Ovary (tissue), 10 donors: ENCODE measurements at places on chromosomes 2 and 18. TPM values are rescaled to one million over a fixed set of nuclear protein-coding genes. Genes with fewer than 3 reads are reported as not detected.

- DNase-seq: no peak
- H3K27ac ChIP-seq: no peak overlapping the region
- H3K4me3 ChIP-seq: no peak overlapping the region
- no peaks in the 10 kb centered on the region for H3K36me3 ChIP-seq
- no peaks in the 10 kb centered on the region for H3K4me1 ChIP-seq
These were observed 287.4 kb downstream of the NOL4 start for GRCh38 chr18:33937270-33937816.

DNA sequence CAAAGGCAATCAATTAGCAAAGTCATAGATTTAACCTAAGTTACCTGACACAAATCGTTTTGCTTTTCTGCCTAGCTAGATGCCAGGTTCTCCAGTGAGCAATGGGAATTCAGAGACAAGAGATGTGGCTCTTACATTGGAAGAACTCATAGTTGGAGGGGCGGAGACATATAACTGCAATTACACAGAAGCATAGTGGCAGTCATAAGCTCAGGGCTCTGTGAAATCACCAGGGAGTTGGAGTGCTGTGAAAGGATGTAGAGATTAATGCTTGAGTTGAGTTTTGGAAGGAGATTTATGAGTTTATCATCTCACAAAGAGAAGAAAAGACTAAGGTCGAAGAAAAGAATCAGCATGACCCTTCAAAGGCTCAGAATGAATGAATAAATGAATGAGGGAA is 457.2 kb upstream of the TRIB2 start:
- no peaks in the 10 kb centered on the region for H3K36me3 ChIP-seq
- no peaks in the 10 kb centered on the region for H3K27me3 ChIP-seq
- no peak for DNase-seq
- no peak overlapping the region for H3K4me3 ChIP-seq

Gene LYG2
- total RNA-seq: not detected

- no peak overlapping the region for H3K27ac ChIP-seq
- no peaks in the 10 kb centered on the region for H3K36me3 ChIP-seq
- DNase-seq: no peak
- no peaks in the 10 kb centered on the region for H3K4me1 ChIP-seq
These were observed 285.0 kb downstream of the GULP1 start for GRCh38 chr2:188576651-188577050.

GRCh38 chr2:100365434-100365833 is 43.1 kb upstream of the LONRF2 start:
- H3K27ac ChIP-seq: no peak overlapping the region
- no peaks in the 10 kb centered on the region for H3K27me3 ChIP-seq
- DNase-seq: no peak

DNA sequence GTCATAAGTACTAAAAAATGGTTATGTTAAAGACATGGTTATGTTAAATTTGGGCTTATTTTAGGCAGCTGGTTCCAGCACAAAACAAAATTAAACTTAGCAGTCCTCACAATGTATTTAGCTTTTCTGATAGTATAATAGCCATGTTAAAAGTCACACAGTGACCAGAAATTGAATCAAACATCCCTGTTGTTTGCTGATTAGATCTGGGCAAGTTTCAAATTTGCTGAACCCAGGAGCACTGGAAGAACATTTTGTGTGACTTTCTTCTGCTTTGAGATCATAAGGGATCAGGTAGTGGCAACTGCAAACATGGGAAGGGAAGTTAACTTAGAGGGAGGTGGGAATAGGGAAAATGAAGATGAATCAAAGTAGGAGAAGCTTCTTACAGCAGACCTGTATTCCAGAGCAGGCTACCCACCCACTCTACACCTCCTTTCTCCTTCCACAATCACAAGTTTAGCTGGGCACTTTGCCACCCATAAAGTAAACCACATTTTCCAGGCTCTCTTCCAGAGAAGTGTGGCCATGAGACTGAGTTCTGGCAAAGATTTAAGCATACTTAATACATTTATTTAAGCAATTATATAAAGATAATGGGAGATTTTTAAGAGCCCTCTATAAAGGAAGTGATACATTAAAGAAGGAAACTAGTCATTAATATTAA is 616.1 kb upstream of the LRATD1 start:
- H3K27me3 ChIP-seq: no peaks in the 10 kb centered on the region
- no peak overlapping the region for H3K27ac ChIP-seq
- no peaks in the 10 kb centered on the region for H3K36me3 ChIP-seq

Gene STARD6
- not detected for total RNA-seq

Gene GRHL1
- 2.4 TPM for total RNA-seq

- H3K27me3 ChIP-seq: no peaks in the 10 kb centered on the region
- DNase-seq: no peak
- no peak overlapping the region for H3K4me3 ChIP-seq
- H3K36me3 ChIP-seq: no peaks in the 10 kb centered on the region
- H3K27ac ChIP-seq: no peak overlapping the region
These were observed 22.0 kb downstream of the MXD1 start for GRCh38 chr2:69936906-69937305.

DNA sequence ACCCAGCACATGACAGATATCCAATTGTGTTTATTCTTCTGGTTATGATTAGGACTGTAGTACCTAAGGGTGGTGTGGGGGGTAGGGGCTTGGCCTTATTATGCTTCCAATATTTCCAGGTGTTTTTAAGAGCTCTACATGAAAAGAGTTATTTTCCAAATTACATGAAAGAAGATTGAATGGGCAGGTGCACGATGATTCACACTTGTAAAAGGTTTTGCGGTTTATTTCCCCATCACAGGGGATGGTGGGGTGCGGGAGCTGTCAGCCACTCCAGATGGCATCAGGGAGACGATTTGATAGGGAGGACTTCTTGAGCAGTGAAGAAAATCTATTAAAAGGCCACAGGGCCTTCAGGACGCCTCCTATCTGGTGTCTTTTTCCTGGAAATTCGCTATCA is 15.1 kb upstream of the CCBE1 start:
- H3K27me3 ChIP-seq: no peaks in the 10 kb centered on the region
- H3K4me3 ChIP-seq: no peak overlapping the region
- no peak overlapping the region for H3K27ac ChIP-seq

GRCh38 chr2:240412975-240413812 is 22.3 kb upstream of the GPC1 start:
- no peaks in the 10 kb centered on the region for H3K4me1 ChIP-seq
- no peak overlapping the region for H3K4me3 ChIP-seq
- peak; percentile 12 for DNase-seq

Gene ANTXR1
- 73.0 TPM for total RNA-seq

GRCh38 chr2:172614932-172615331 is 59.0 kb downstream of the PDK1 start:
- H3K4me1 ChIP-seq: no peaks in the 10 kb centered on the region
- H3K27ac ChIP-seq: no peak overlapping the region
- no peaks in the 10 kb centered on the region for H3K36me3 ChIP-seq
- no peak overlapping the region for H3K4me3 ChIP-seq
- no peak for DNase-seq
- H3K27me3 ChIP-seq: no peaks in the 10 kb centered on the region

DNA sequence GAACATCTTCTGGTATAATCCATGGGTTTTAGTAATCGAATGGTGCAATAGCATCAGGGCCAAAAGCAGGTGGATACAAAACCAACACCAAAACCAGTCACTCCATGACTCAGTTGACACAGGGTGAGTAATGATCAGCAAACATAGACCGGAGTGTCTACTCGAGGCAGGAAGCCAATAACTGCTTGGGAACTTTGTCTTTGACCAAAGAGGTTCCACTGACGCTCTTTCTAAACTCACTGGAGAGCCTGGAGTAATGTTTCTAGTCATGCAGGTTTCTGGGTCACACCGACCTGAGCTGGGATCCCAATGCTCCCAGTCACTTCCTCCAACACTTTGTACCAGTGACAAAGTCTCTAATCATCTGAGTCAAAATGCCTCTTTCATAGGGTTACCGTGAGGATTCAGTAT is 30.9 kb downstream of the MREG start:
- no peaks in the 10 kb centered on the region for H3K36me3 ChIP-seq
- no peaks in the 10 kb centered on the region for H3K4me1 ChIP-seq
- DNase-seq: no peak
- no peaks in the 10 kb centered on the region for H3K27me3 ChIP-seq

Gene CLEC4F
- total RNA-seq: 0.38 TPM

DNA sequence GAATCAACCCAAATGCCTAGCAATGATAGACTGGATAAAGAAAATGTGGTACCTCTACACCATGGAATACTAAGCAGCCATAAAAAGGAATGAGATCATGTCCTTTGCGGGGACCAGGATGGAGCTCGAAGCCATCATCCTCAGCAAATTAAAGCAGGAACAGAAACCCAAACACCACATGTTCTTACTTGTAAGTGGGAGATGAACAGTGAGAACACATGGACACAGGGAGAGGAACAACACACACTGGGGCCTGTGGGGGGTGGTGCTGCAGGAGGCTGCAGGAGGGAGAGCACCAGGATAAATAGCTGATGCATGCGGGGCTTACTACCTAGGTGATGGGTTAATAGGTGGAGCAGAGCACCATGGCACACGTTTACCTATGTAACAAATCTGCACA is 8.4 kb upstream of the PID1 start:
- no peaks in the 10 kb centered on the region for H3K36me3 ChIP-seq
- H3K27ac ChIP-seq: no peak overlapping the region
- H3K4me1 ChIP-seq: peaks cover 4% of the 10 kb centered on the region
- no peaks in the 10 kb centered on the region for H3K27me3 ChIP-seq
- DNase-seq: no peak
- H3K4me3 ChIP-seq: no peak overlapping the region

GRCh38 chr2:37523814-37524362 is 147.6 kb downstream of the CDC42EP3 start:
- no peak overlapping the region for H3K27ac ChIP-seq
- H3K4me1 ChIP-seq: peaks cover 10% of the 10 kb centered on the region
- H3K36me3 ChIP-seq: no peaks in the 10 kb centered on the region
- DNase-seq: peak; percentile 23
- H3K27me3 ChIP-seq: no peaks in the 10 kb centered on the region
- no peak overlapping the region for H3K4me3 ChIP-seq

DNA sequence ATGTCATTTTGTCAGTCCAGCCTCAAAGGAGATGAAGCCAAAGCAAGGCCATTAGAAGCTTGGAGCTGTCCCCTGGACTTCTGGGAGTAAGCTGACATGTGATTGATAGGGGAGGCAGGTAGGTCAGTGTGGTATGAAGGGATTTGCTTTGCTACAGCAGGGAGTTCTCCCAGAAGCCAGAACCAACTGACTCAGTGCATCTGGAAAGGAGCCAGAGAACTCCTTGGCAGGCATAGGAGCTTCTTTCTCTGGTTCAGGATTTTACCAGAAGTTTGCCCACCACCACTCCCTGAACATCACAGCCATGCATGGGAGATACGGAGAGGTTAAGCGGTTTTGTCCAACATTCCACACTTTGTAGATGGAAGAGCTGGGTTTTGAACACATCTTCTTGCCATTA is 24.5 kb upstream of the KCNE4 start:
- no peaks in the 10 kb centered on the region for H3K36me3 ChIP-seq
- no peaks in the 10 kb centered on the region for H3K27me3 ChIP-seq
- no peaks in the 10 kb centered on the region for H3K4me1 ChIP-seq
- DNase-seq: no peak

DNA sequence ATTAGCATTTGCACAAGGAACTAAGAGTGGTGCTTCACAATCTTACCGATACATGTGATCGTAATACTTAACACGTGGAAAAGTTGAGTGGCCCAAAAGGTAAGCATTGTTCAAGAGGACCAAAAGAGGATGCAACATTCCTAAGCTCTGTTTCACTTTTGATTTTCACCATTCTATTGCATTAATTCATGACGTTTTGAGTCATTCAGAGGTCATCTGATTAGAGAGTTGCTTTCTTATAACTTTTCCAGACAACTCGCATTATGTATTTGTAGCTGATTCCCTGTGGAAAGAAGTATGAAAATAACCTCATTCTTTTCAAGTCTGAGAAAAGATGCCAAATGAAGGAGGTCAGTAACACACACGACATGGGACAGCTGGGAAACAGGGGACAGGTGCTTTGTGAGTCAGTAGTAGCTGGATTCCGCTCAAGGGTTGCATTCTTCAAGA is 344.4 kb downstream of the RND3 start:
- H3K4me3 ChIP-seq: no peak overlapping the region
- H3K27ac ChIP-seq: no peak overlapping the region
- no peaks in the 10 kb centered on the region for H3K4me1 ChIP-seq
- DNase-seq: no peak
- H3K27me3 ChIP-seq: no peaks in the 10 kb centered on the region
- no peaks in the 10 kb centered on the region for H3K36me3 ChIP-seq

- no peak for DNase-seq
- no peak overlapping the region for H3K27ac ChIP-seq
- no peaks in the 10 kb centered on the region for H3K27me3 ChIP-seq
- H3K36me3 ChIP-seq: no peaks in the 10 kb centered on the region
- H3K4me3 ChIP-seq: no peak overlapping the region
These were observed 115.0 kb upstream of the GLS start for GRCh38 chr2:190765386-190766173.

- peak overlapping the region; percentile 56 for H3K4me3 ChIP-seq
- H3K27ac ChIP-seq: no peak overlapping the region
- peaks cover 11% of the 10 kb centered on the region for H3K4me1 ChIP-seq
These were observed 573 bp downstream of the IGFBP2 start for GRCh38 chr2:216633616-216634369.

Gene IL36B
- not detected for total RNA-seq

Gene PKDCC
- 90.6 TPM for total RNA-seq

DNA sequence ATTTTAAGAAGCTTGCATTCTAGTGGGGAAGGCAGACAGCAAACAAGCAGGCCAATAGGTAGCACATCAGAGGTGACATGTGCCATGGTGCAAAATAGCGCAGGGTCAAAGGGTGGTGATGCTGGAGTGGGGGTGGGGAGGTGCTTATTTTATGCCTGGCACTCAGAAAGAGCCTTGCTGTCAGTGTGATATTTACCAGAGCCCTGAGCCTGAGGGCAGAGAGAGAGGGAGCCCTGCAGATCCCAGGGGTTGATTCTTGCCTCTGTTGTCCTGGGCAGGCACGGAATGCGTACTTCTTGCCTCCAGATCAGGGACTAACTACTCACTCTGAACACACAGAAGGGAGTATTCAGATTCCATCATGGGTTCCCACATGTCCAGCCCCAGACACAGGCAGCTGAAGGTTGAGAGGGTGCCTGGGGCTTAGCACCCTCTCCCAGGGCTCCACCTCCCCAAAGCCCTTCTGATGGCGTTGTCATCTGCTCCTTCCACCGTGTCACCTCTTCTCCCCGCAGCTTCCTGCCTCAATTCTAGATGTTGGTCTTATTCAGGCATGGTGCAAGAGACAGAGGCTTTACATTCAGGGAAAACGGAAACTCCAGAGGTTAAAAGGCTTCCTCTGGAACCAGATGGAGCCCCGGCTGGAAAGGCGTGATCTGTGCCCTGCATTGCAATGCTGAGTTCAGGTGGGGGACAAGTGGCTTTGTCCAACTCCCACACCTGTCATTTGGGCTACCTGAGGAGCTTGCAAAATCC is 252.3 kb downstream of the HAUS1 start:
- H3K27me3 ChIP-seq: no peaks in the 10 kb centered on the region
- DNase-seq: no peak
- H3K27ac ChIP-seq: no peak overlapping the region
- H3K36me3 ChIP-seq: no peaks in the 10 kb centered on the region
- no peaks in the 10 kb centered on the region for H3K4me1 ChIP-seq
- H3K4me3 ChIP-seq: no peak overlapping the region

- H3K4me1 ChIP-seq: no peaks in the 10 kb centered on the region
- no peak overlapping the region for H3K27ac ChIP-seq
- no peaks in the 10 kb centered on the region for H3K27me3 ChIP-seq
- DNase-seq: no peak
- H3K4me3 ChIP-seq: no peak overlapping the region
These were observed 286.8 kb downstream of the CLIP4 start for GRCh38 chr2:29401994-29402393.

- H3K4me3 ChIP-seq: no peak overlapping the region
- H3K36me3 ChIP-seq: no peaks in the 10 kb centered on the region
- DNase-seq: no peak
- H3K27ac ChIP-seq: no peak overlapping the region
- H3K4me1 ChIP-seq: peaks cover 5% of the 10 kb centered on the region
- H3K27me3 ChIP-seq: no peaks in the 10 kb centered on the region
These were observed 10.9 kb downstream of the TRIP12 start for GRCh38 chr2:229910832-229911412.
